ENCODE measurements at places on chromosomes 16 and 17.

GRCh38 chr16:71524566-71525553 is 1.4 kb upstream of the CHST4 start:
- DNase-seq: no peak

DNA sequence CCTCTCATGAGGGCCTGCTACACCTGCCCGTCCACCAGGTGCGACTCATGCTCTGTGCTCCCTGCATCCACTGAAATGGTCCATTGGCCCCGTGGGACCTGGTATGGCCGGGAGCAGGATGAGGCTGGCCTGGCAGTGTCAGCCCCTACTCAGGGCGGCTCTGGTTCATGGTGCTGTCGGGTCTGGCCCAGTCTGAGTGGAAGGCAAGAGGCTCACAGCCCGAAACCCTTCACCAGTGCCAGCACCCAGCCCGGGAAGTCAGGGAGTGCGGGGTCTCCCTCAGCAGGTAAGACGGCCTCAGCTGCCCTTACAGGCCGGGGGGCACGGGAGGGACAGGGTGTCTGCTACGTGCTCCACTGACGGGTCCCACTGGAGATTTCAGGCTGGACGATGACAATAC is 40.5 kb upstream of the RASD1 start:
- no peak for DNase-seq

DNA sequence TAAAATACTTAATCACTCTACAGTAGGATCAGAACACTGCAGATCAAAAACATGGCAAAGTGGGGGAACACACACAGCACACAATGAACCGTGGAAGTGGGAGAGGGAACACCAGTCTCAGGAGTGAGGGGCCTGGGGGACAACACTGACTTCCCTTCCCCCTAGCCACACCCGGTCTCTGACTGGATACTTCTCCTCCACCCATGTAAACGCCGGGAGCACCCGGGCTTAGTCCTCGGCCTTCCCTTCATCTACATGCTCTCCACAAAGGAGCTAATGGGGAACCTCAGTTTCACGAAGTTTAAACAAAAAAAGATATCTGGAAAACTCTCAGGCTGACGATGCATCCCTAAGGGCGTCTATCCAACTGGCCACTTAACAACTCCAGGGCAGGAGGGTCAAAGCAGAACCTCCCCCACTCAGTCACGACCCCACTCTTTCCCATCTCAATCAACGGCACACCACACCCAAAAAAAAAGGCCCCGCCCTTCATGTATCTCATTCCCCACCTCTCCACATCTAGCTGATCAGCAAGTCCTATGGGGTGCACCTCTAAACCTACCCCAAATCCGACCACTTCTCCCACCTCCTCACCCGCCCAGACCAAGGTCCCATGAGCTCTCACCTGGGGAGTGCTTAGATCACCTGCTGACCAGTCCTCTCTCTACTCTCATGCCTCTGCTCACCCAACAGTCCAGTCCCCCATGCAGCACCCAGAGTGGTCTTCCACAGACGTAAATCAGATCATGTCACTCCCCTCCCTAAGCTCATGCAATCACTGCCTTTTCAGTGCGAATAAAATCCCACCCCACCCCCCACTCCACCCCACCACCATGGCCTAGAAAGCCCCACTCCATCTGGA is 7.4 kb downstream of the ZDHHC7 start:
- DNase-seq: no peak

DNA sequence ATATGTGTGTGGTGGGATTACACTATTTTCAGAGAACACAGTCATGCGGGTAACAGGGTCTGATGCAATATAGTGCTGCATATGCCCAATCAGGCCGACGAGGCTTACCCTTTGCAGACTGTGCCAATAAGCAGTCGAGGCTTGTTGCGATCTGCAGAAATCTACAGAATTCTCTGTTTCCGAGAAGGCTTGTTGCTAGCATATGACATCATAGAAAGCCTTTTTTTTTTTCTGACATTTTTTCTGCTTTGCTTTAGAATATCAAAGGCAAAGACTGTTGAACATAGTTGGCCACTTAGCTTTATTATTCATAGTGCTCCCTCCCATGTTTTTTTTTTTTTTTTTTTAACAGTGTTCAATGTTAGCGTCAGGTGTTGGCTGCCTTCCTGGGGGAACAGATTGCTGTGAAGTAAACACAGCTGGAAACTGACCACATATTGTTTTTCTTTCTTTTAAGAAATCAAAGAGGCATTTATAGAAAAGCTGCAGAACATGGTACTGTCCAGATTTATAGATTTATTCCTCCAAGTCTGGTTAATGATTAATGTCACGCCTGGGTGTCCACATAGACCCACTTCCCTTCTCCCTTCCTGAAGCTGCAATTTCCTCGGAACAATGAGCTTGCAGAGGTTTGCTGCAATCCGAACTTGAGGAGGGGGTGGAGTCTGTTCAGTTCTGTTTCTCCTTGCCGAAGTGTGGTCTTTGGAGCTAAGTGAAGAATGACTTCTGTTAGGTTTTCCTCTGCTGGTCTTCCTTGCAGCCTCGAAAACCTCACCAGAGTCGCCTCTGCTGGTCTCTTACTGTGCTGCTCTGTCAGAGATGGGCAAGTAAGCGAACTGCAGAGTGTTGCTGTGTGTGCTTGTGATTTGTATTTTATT is 87.3 kb downstream of the MAP2K6 start:
- no peak for DNase-seq

GRCh38 chr16:84712801-84713775 is 13.3 kb downstream of the USP10 start:
- DNase-seq: no peak

DNA sequence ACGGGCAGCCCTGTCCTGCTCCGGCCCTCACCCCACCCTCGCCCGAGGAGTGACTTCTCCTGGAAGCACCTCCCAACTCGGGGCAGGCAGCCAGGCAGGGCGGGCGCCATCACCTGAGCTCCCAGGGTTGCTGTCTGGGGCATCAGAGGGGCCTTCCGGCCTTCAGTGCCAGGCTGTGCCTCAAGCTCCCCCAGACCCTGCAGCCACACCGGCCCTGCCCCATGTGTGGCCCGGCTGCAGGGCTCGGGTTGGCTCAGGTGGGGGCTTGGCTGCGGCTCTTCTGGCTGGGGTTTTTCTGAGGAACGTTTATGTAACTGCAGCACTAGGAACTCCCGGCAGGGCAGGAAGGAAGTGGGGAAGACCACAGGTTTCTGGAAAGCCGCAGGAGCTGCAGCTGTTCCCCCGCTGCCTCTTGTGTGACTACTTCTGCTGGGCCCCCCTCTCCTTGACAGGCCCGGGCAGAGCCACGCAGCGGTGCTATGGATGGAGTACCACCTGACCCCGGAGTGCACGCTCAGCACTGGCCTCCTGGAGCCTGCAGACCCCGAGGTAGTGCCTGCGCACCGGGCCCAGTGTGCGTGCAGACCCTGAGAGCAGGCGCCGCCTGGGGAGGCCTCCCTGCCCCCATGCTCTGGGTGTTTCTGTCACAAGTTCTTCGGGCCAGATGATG is 45.6 kb downstream of the PRMT7 start:
- DNase-seq: no peak

- DNase-seq: no peak
These were observed 20.9 kb upstream of the VWA3A start for GRCh38 chr16:22071331-22071910.

DNA sequence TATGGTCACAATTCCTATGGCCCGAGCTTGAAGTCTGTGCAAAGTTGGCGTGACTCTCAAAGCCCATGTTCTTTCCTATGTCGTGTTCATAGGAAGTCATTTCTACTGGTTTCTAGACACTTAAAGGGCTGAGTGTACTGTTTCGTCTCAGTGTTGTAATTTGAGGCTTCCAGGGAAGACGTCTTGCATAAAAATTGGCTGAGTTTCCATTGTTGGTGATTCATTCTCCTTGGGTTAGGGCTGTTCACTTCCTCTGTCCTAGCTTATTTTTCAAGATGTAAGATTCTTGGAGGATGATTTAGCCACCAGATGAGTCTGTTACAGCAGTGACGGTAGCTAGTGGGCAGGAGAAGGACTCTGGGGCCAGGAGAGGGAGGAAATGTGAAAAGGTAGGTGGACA is 43.1 kb downstream of the PIK3R5 start:
- DNase-seq: no peak

DNA sequence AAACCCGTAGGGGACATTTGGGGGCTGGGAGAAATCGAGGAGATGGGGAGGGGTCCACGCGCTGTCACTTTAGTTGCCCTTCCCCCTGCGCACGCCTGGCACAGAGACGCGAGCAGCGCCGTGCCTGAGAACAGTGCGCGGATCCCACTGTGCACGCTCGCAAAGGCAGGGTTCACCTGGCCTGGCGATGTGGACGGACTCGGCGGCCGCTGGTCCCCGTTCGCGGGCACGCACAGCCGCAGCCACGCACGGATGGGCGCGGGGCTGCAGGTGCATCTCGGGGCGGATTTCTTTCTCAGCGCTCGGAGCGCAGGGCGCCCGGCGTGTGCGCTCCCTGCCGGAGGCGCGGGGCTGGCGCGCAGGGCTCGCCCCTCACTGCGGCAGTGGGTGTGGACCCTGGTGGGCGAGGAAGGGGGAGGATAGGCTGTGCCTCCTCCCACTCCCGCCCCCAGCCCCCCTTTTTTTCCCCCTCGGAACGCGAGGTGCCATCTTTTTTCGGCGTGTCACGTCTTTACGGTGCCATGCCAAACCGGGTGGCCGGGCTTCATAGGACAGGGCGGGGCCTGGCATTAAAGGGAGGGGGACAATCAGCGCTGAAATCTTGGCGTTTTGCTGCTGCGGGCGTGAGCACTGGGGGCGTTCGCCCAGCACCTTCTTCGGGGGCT is 1.1 kb downstream of the MAPT start:
- DNase-seq: no peak

DNA sequence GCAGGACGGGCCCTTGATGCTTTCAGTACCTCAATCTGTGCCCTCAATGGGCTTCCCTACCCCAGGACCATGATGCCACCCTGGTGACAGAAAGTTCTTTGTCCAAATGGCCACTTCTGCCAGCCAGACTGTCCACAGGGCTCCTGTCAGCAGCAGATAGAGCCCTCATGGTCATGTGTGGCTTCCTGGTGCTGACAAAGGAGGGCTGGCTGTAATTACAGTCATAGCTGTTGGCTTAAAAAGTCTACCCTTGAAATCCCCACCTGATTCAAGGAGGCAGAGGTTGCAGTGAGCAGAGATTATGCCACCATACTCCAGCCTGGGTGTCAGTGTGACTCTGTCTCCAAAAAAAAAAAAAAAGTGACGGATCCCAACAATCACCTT is 3.3 kb downstream of the TRPV2 start:
- no peak for DNase-seq

DNA sequence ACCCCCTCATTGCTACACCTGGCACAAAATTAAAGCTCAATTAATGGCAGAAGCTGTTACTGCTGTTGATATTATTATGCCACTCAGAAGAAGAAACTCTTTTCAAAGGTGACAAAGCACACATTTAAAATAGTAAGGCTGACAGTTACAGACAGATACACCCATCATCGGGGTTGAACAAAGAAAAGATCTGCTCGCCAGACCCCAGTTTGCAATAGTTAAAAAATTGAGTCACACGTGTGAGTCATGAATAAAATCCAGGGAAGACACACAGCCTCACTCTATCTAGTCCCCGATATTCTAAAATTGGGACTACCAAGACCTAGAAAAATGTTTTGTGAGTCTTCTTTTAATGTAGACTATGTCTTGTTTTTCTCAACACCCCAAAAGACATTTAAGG is 330.0 kb upstream of the SOX9 start:
- DNase-seq: no peak

DNA sequence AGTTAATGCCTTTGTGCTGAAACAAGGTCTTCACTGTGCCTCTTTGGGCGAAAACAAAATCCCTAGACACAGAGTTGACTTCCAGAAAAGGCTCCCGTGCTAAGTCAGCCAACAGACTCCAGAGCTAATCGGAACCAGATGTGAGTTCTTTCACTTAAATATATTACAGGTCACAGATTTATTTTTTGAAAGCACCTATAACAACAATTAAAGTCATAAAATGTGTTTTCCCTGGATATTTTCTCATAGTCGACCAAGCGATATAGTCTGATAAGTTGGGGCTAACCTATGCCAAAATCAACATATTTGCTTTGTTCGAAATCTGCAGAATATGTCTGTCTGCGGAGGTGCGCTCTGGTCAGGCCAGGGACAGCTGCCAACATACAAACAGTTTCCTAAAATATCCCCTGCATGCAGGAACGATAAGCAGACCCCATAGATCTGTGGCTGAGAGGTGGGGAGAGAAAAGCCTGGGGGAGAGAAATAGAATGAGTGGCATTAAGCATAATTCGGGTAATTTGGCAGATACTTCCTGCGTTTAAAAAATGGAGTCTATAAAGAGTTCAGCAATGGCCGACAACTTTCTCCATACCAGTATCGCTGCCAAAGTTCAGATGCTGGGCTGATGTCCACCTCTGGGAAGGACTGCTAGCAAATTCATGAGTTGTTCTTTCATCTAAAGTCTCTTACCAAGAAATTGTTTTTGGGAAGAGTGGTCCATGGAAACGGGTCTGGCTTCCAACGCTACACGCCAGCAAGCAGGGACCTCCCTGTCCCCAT is 50.8 kb upstream of the MYH10 start:
- no peak for DNase-seq

DNA sequence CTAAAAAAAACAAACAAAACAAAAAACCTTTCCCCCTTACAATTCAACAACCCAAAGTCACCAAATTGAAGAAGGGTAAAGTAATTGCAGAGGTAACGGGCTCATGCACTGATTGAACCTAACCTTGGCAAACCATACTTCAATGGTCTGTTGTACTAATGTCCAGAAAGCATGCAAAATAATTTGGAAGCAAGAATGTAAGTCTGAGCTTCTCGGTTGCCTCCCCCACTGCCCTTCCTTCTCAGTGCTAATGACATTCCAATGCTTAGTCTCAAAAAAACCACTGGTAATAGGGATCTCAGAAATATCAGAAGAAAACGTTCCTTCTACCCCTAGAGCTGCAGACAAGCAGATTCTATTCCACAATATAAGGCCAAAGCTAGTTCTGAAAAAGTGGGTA is 15.8 kb downstream of the KRABD2 start:
- DNase-seq: no peak
